ENCODE measurements at places on chromosomes 7 and 10.
A peak's percentile ranks its signal among the peaks of the same experiment; 100 is the strongest.

- no peak for DNase-seq
These were observed 25.2 kb upstream of the LSM8 start for GRCh38 chr7:118158766-118159165.

DNA sequence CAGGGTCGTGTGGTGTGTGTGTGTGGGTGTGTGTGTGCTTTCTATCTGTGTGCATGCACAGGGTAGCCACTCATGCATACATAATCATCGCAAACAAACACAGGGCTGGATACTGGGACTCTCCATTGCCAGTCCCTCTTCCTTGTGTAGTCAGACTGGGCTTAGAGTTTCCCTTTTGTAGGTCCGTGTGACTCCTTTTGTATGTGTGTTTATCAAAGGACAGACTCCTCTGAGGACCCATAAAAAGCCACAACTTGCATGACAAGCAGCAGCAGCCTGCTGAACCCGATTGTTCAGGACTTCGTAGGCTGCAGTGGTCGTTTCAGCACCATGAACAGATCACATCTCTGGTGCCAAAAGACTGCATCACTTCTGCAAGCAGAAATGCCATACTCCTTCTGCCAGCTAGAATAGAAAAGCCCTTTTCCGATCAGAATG is 895 bp downstream of the VSTM2A start:
- no peak for DNase-seq

DNA sequence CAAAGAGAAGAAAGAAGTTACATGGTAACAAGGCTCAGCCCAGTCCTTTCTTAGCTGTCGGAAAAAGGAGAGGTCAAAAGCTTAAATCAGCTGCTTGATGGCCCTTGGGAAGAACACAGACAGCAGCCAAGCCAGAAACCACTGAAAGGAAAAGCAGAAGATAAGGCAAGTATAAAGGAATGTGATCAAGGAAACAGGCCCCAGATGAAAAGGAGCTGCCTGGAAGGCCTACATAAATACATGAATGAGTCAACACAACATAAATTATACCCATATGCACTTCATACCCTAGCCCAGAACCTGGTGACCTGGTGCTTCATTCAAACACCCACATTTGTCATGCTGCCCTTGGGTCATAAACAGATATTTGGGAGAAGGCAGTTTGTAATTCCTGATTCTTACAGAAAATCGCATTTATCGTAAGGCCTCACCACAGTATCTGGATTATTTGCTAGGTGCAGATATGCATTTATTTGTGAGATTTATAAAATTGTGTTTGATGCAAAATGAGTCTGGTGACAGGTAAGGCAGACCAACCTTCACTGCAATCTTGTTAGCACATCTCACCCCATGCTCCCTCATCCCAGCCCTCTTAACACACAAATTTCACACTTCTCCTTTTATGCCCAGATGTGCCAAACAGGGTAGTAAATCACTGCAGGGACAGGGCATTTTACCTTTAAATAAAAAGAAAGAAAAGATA is 94.9 kb upstream of the KCNIP2 start:
- DNase-seq, result no peak

GRCh38 chr7:5425507-5426225 is 2.0 kb upstream of the TNRC18 start:
- peak; percentile 12 for DNase-seq

- DNase-seq, result no peak
These were observed 295.5 kb downstream of the ABCA13 start for GRCh38 chr7:48466713-48467112.

- no peak for DNase-seq
These were observed 94.1 kb downstream of the PFKFB3 start for GRCh38 chr10:6296828-6297251.

All from naive thymus-derived CD8-positive, alpha-beta T cell (primary cell).